ENCODE measurements at places on chromosomes 5 and 9.

DNA sequence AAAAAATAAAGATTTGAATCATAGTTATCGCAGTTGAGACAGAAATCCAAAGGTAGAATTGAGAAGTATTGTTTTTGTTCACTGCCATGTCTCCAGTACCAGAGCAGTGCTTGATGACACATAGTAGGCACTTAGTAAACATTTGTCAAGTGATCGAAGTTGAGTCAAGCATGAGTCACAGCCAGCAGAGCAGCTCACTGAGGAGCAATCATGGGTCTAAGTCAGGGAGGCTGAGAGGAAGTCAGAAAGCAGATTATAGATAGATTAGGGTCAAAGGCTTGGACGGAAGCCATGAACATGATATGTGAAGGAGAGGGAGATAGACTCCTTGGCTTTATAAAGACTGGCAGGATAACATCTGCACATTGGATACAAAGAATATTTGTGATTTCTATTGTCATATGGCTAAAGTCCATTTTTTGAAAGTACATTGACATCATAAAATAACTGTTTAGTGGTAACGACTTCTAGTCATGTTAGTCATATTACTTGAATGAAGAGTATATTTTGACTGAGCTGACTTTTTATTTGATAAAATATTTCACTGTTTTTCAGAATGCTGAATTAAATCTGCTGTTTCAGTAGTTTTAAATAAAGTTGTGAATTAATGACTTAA is 168.5 kb downstream of the RAB3C start:
- no peaks in the 10 kb centered on the region for H3K4me1 ChIP-seq
- no peaks in the 10 kb centered on the region for H3K27me3 ChIP-seq
- DNase-seq = no peak
- H3K27ac ChIP-seq = no peak overlapping the region

DNA sequence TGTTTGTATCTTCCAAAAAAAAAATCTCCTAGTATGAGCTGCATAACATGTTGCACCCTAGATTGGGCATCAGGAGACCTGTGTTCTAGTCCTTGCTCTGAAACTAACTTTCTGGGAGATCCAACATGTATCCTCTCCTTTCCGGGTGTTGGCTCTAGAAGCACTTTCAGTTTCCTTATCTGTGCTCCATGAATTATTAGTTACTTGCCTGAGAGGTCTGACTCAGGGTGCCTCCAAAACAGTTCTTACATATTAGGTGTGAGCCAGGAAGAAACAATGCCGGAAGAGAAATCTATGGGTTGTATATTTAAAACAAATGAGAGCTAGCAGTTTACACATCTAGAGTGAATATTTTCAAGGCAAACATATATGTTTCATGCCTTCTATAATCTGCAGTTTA is 36.7 kb upstream of the SLC36A2 start:
- no peak overlapping the region for H3K27ac ChIP-seq
- no peaks in the 10 kb centered on the region for H3K27me3 ChIP-seq
- DNase-seq = no peak

DNA sequence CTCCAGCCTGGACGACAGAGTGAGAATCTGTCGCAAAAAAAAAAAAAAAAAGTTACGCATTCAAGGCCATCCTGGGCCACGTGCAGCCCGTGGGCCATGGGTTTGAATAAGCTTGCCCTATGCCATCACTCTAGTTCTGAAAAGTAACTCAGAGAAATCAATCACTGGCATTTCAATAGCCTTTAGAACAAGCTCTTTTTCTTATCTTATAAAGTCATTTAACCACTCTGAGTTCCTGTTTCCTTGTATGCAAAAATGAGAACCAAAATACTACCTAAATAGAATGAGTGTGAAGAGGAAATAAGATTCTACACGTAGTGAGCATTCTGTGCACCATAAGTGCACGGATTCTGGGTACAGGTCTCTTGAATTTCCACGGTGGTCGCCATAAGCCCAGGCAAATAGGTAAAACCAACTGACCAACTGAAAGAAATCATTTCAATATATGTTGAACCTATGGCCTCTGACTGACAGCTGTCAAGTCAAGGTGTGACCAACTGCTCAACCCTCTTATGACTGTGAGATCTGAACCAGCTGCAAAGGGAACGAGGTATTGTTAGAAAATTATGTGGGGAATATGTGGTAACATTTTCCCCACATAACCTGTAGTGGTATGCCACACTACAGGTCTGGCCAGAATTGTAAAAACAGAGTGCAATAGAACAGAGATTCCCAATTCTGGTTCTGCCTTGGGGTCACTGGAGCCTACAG is 143.9 kb upstream of the LHFPL2 start:
- no peaks in the 10 kb centered on the region for H3K36me3 ChIP-seq
- H3K4me3 ChIP-seq = no peak overlapping the region
- no peak overlapping the region for H3K27ac ChIP-seq
- H3K27me3 ChIP-seq = no peaks in the 10 kb centered on the region

DNA sequence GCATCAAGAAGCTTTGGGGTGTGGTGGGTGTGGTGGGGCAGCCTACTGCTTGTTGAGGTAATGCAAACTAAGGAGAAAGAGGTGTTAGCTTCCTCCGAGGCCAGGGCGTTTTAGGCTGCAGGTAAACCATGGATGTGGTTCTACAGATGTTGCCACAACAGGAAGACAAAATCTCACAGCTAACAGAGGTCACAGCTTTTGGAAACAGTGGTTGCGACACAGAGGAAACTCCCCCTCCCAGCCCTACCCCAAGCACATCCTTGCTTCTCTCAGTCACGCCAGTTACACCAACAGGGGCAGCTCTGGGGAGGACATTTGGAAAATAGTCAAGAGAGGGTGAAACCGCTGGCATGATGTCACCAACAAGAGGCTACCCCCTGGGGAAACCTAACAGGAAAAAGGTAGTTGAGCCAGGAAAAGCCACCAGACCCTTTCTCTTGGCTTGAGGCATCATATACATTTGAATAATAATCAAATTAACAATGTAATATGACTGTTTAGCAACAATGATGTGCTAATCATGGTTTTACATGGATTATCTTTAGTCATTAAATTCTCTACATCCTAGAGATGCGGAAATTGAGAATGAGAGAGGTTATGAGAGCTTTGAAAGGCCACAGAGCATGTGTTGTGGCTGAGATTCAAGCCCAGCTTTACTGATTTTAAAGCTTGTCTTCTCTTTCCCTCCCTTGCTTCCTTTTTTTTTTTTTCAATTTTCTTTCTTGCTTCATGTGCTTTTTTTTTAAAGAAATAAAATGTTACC is 82.2 kb upstream of the IL12B start:
- H3K27me3 ChIP-seq = no peaks in the 10 kb centered on the region
- no peak for DNase-seq
- no peaks in the 10 kb centered on the region for H3K36me3 ChIP-seq
- no peak overlapping the region for H3K4me3 ChIP-seq

GRCh38 chr5:132457371-132458225 is 33.0 kb downstream of the IRF1 start:
- H3K4me3 ChIP-seq = no peak overlapping the region
- H3K36me3 ChIP-seq = no peaks in the 10 kb centered on the region
- H3K27ac ChIP-seq = peak overlapping the region; percentile 82
- no peaks in the 10 kb centered on the region for H3K4me1 ChIP-seq
- DNase-seq = no peak

- H3K27me3 ChIP-seq = no peaks in the 10 kb centered on the region
- no peak overlapping the region for H3K4me3 ChIP-seq
- DNase-seq = no peak
- no peaks in the 10 kb centered on the region for H3K36me3 ChIP-seq
- no peaks in the 10 kb centered on the region for H3K4me1 ChIP-seq
These were observed 116.3 kb downstream of the FANCC start for GRCh38 chr9:95201206-95201605.

DNA sequence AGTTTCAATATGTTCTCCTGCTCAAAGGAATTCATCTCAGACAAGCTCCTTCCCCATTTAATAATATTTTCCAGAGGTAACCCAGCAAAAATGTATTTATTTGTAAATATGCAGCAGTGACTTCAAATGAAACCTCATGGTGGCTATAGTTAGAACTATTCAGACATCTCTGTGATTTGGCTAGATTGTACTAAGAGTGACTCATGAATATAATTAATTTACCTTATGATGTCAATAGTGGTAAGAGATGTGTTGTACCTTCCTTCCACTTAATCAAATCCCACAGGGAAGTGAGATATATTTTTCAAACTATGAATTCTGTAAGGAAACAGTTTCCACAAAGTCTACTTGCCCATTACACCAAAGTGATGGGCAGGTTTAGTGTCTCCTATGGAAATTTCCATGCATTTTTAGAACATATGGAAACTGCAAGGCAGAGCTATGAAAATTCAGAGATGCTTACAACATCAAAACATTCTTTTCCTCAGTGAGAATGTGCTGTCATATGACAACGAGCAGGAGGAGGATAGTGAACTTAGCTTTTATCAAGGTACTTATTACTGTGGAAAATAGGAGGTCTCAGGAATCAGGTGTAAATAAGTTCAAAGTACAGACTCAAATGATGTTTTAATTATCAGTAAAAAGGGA is 34.0 kb upstream of the SPDL1 start:
- DNase-seq = no peak
- no peak overlapping the region for H3K27ac ChIP-seq
- H3K27me3 ChIP-seq = no peaks in the 10 kb centered on the region
- H3K36me3 ChIP-seq = no peaks in the 10 kb centered on the region
- no peaks in the 10 kb centered on the region for H3K4me1 ChIP-seq
- H3K4me3 ChIP-seq = no peak overlapping the region

- H3K4me1 ChIP-seq = no peaks in the 10 kb centered on the region
- H3K36me3 ChIP-seq = no peaks in the 10 kb centered on the region
- H3K27me3 ChIP-seq = no peaks in the 10 kb centered on the region
- peak overlapping the region; percentile 67 for H3K27ac ChIP-seq
- H3K4me3 ChIP-seq = no peak overlapping the region
These were observed 127.6 kb upstream of the RPS23 start for GRCh38 chr5:82405618-82406204.

- no peaks in the 10 kb centered on the region for H3K36me3 ChIP-seq
- DNase-seq = no peak
- no peak overlapping the region for H3K4me3 ChIP-seq
- H3K27ac ChIP-seq = no peak overlapping the region
- H3K27me3 ChIP-seq = no peaks in the 10 kb centered on the region
- H3K4me1 ChIP-seq = no peaks in the 10 kb centered on the region
These were observed 900 bp upstream of the HAVCR2 start for GRCh38 chr5:157109744-157110143.

- H3K4me3 ChIP-seq = no peak overlapping the region
- H3K27me3 ChIP-seq = no peaks in the 10 kb centered on the region
- H3K36me3 ChIP-seq = no peaks in the 10 kb centered on the region
- H3K27ac ChIP-seq = no peak overlapping the region
These were observed 152.7 kb downstream of the ADCY2 start for GRCh38 chr5:7548596-7548995.

GRCh38 chr5:172499287-172499686 is 45.0 kb upstream of the SH3PXD2B start:
- no peak overlapping the region for H3K27ac ChIP-seq
- DNase-seq = no peak
- H3K4me3 ChIP-seq = no peak overlapping the region
- no peaks in the 10 kb centered on the region for H3K27me3 ChIP-seq
- H3K4me1 ChIP-seq = no peaks in the 10 kb centered on the region

GRCh38 chr9:130927995-130928900 is 10.8 kb downstream of the FIBCD1 start:
- no peaks in the 10 kb centered on the region for H3K4me1 ChIP-seq
- no peaks in the 10 kb centered on the region for H3K36me3 ChIP-seq
- H3K4me3 ChIP-seq = no peak overlapping the region
- peak overlapping the region; percentile 80 for H3K27ac ChIP-seq
- no peak for DNase-seq
- peaks cover 10% of the 10 kb centered on the region for H3K27me3 ChIP-seq

DNA sequence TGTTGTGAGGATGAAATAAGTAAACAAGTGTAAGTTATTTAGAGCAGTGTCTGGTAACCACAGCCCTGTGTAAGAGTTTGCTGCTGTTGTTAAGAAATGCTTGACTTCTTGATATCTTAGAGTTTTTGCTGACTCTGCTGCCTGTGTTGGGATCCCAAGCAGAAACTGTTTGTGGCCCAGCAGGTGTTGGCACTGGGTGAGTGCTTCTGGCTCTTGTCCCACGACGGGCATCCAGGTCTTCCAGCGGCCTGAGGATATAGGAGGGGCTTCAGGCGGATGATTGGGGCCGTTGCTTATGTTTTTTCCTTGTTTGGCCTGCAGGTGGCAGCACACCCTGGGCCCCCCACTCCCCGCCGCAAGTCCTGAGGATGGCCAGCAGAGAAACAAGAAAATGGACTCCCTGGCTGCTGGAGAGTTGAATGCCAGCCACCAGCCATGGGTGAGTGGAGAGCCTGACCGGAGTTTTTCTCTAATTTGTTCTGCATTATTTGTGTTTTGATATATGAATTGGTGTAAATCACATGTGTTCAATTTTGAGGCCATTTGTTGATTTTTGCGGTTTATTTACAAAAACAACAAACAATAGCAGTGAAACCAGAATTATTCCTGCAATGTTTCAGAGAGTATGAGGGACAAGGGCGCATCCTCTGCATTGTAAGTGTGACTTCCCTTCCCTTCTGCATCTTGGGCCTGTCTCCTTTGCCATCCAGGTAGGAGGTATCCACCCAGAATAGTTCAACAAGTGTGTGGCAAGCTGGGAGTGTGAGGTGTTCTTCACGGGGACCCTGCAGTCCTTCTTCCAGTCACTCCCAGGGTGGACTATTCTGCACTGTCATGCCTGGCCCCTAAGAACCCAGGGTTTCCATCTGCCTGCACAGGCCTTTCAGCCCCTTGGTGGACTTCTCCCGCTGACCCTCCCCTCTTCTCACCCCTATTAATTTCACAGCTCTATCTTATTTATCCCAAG is 50.3 kb downstream of the SLC22A5 start:
- H3K36me3 ChIP-seq = no peaks in the 10 kb centered on the region
- DNase-seq = peak; percentile 72
- H3K27me3 ChIP-seq = no peaks in the 10 kb centered on the region
- H3K4me3 ChIP-seq = no peak overlapping the region

- no peak for DNase-seq
- no peak overlapping the region for H3K4me3 ChIP-seq
- no peaks in the 10 kb centered on the region for H3K36me3 ChIP-seq
- H3K4me1 ChIP-seq = peaks cover 9% of the 10 kb centered on the region
- H3K27me3 ChIP-seq = no peaks in the 10 kb centered on the region
These were observed 19.5 kb downstream of the ANXA6 start for GRCh38 chr5:151138114-151138513.

Measured in breast epithelium (tissue), 4 donors.